ENCODE measurements at places on chromosomes 6 and 20.
A peak's percentile ranks its signal among the peaks of the same experiment; 100 is the strongest.

GRCh38 chr6:69973763-69974162 lies 107.4 kb downstream of the COL19A1 start:
- peak; percentile 21 for DNase-seq

DNA sequence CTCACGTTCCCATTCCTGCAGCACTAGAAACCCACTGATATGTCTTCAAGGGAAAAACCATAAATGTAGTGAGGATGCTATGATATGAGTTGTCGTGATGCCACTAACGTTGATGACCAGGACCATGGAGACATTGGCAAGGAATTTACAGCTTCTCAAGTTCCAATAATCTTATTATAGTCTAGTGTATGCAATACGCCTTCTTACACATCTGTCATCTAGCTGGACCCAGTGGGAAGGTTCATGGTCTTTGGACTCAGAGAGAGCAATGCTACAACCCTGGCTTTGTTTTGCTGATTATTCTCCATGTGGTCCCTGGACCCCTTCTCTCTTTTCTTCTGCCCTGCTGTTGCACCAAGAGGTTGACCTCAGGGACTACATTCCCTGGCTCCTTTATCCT lies 76.0 kb upstream of the BMP2 start:
- DNase-seq, result no peak

DNA sequence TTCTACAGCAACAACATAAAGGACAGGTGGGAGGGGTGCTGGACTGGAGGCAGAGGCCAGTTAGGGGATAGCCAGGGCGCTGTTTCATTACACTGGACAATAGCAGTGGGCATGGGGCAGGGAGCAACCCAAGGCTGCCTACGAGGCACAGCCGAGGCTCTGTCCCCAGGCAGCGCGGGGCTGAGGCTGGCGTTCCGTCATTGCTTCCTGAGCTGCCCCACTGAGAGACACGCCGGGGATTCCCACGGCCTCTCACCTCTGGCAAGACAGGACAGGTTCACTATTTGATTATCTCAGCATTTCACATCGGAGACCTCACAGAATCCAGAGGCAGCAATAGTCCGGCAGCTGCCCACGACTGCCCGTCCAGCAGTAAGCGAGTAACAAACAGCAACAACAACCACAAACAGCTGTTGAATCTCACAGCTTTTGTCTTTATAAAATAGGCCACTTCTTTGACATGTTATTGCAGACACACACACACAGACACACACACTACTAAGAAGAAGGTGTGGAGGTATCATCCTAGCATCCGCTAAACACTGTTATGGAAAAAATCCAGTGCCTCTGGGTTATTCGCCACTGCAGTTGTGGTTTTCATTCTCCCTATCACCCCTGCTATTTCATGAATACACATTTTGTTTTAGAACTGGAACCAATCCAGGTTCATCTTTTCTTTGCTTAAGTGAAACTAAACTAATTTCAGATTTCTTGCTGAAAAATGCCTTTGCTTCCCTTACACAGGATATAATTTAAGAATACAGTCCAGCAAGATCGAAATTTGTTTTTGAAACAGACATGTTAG lies 19.5 kb downstream of the KIF25 start:
- DNase-seq, result no peak

- DNase-seq, result no peak
Observed at GRCh38 chr20:22180244-22180643, 404.1 kb downstream of the FOXA2 start.

DNA sequence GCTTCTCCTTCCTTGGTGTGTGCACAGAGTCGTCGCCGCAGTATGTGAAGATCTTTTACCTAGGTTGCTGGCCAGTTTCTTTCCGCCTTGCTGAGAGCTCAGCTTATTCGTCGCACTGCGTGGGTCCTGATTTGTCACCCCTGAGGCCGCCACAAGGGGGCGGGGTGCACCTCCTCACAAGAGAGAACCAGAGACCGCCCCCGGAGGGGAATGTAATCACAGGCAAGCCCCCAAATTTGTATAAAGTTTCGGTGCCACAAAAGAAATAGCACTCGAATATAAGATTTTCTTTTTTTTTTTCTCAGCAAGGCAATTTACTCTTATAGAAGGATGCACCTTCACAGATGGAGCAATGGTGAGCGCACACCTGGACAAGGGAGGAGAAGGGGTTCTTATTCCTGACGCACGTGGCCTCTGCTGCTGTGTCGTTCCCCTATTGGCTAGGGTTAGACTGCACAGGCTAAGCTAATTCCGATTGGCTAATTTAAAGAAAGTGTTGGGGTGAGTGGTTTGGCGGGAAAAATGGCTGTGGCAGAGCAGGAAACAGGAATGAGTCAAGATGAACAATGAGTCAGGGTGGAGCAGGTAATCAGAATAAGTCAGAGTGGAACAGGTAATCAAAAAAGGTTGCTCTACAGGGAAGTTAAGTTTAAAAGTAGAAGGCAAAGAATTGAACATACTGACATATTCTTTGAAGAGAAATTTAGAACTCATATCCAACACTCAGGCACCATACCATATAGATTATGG lies 19.5 kb downstream of the NCOA3 start:
- DNase-seq, result no peak

GRCh38 chr20:52312132-52312729 lies 120.7 kb upstream of the ZFP64 start:
- peak; percentile 49 for DNase-seq

DNA sequence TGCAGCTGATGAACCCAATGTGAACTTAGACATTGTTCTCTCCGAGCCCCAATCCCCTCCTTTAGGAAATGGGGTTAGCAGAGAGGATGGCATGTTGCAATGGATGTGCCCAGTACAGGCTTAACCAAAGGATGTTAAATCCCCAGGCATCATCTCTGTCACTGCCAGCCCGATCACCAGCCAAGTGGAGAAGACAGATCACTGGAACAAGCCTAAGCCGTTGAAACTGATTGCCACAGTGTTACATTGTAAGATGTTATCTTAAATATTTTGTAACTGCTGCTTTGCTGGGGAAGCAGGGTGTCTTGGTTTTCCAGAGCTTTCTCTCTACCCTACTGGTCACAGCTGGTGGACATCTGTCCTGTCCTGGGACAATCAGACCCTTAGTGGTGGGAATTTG lies 783.4 kb upstream of the CHD6 start:
- no peak for DNase-seq

- DNase-seq, result no peak
Observed at GRCh38 chr6:63353286-63353630, 33.5 kb upstream of the LGSN start.

DNA sequence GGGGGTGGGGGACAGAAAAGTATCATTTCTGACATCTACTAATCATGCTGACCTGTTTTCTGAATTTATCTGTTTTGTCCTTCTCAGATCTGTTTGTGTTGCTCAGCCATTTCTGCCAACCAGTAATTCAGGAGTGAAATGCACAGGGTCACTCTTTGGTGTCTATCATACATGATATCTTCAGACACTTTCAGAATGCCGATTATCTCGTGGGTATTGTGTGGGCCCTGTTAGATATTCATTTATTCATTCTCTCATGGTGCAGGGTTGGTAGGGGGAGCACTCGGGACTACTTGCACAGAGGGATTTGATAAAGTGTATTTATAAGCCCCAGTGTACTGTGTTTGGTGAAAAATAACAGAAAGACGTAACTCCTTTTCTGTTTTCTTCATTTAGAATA lies 101.2 kb upstream of the CITED2 start:
- no peak for DNase-seq

GRCh38 chr6:82980086-82980485 lies 85.6 kb downstream of the UBE3D start:
- DNase-seq, result peak; percentile 54

- no peak for DNase-seq
Observed at GRCh38 chr20:48246061-48246790, 460.9 kb upstream of the SULF2 start.

- DNase-seq, result no peak
Observed at GRCh38 chr6:42200035-42200434, 5.3 kb upstream of the GUCA1B start.

GRCh38 chr20:47989957-47990356 lies 204.7 kb upstream of the SULF2 start:
- no peak for DNase-seq

DNA sequence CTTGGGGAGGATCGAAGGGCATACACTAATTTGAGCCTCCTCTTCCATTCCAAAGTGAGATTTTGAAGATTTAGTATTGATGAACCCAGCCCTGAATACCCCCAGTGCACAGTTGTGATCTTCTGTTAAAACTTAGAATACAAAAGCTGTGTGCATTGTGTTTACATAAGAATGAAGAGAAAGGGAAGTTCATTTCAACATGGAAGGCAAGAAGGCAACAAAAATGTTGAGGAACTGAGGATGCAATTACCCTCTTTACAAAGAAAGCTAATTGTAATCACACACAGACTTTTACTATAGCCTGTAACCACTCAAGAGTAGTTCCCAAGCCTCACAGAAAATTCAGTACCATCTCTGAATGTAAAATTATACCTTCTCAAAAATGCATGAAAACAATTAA lies 49.3 kb downstream of the GFOD1 start:
- DNase-seq, result no peak

GRCh38 chr20:23433628-23434027 lies 5.9 kb upstream of the CSTL1 start:
- no peak for DNase-seq

- peak; percentile 19 for DNase-seq
Observed at GRCh38 chr6:87756858-87757257, 54.8 kb upstream of the AKIRIN2 start.

GRCh38 chr6:23370051-23370450 lies 756.0 kb upstream of the NRSN1 start:
- no peak for DNase-seq

GRCh38 chr6:41591859-41592502 lies 45.8 kb downstream of the FOXP4 start:
- DNase-seq, result peak; percentile 63

DNA sequence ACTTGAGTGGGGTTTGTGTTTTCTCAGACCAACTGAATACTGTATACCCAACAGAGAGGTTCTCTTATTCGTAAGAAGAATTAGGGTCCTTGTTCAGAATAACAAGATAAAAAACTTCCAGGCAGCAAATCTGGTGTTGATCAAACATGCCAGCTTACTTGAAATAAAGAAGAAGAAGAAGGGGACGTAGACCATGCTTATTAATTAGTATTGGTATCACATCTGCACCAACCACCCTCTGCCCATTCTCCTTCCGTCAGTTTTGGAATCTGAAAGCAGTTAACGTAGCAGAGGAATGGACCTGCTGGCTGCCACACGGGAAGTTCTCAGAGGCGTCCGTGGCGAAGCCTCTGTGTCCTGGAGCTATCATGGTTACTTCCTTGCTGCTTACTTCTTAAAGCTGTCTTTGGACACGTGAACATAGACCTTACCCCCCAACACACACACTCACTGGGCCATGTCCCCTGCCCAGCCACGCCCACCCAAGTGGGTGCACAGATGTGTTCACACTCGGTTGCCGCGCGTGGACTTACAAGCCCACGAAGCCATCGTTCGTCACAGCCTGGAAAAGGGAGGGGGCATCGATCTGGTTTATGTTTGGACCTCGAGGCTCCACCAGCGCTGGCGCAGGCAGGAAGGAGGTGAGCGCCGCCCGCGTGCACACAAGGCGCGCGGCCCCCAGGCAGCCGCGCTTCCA lies 4.1 kb upstream of the DLL1 start:
- DNase-seq, result no peak

- peak; percentile 95 for DNase-seq
Observed at GRCh38 chr20:47357296-47358038, 968 bp upstream of the ZMYND8 start.

All from NCI-H2171 treated with DMSO at 0.1 percent for 48 hours (cell line).